ENCODE measurements at places on chromosomes 11 and 22.

- DNase-seq = no peak
Measured at GRCh38 chr22:49514641-49515040, 313.0 kb downstream of the BRD1 start.

GRCh38 chr11:125892071-125892470, 4.6 kb downstream of the HYLS1 start:
- no peak for DNase-seq

- no peak for DNase-seq
Measured at GRCh38 chr11:70580036-70580805, 181.9 kb downstream of the CTTN start.

GRCh38 chr22:44676441-44677352, 25.3 kb upstream of the PRR5 start:
- no peak for DNase-seq

DNA sequence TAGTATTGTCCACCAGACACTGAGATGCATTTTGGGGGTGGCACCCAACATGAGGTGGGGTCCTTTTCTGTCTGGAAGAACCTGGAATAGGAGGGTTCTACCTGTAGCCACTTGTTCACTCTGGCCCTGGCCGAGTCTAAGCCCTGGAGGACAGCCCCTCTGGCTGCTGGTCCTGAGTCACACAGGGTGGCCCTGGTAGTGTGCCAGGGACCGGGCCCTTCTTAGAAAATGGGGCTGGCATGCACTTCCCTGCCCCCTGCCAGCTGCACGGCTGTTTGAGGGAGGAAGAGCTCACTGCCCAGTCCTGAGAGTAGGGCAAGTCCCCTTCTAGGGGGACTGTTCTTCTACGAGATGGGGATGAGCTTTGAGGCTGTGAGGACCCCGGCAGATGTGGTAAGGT, 2.2 kb downstream of the PLCB3 start:
- no peak for DNase-seq

- DNase-seq = no peak
Measured at GRCh38 chr11:66039765-66040164, 9.2 kb downstream of the GAL3ST3 start.

DNA sequence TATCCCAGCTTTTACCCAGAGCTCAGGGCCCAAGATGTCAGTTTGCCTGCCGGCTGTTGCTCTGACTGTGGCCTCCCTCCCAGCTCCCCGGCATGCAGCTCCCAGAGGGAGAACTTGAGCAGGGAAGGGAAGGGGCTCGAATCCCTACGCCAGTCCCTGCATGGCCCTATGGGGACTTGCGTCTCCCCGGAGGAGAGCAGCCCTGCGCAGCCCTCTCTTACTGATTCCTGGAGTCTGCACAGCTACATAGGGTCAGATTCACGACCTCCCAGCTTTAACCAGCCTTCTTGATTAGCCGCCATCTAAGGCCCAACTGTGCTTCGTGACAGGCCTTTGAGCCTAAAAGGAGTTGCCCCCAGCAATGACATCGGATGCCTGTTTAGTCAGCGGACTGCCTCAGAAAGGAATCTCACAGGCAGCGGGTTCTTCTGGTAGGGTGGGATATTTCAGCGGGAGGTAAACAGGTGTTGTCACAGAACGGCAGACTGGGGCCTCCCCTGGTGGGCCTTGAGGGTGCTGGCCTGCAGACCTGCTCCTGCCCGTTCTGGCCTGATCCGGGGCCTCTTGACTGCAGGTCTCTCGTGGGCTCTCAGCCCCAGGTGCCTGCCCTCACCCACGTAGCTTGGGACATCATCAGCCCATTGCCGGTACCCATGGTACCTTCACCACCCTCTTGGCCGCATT, 43.8 kb upstream of the KCNQ1OT1 start:
- no peak for DNase-seq

- no peak for DNase-seq
Measured at GRCh38 chr11:101907815-101908214, 7.0 kb upstream of the CEP126 start.

DNA sequence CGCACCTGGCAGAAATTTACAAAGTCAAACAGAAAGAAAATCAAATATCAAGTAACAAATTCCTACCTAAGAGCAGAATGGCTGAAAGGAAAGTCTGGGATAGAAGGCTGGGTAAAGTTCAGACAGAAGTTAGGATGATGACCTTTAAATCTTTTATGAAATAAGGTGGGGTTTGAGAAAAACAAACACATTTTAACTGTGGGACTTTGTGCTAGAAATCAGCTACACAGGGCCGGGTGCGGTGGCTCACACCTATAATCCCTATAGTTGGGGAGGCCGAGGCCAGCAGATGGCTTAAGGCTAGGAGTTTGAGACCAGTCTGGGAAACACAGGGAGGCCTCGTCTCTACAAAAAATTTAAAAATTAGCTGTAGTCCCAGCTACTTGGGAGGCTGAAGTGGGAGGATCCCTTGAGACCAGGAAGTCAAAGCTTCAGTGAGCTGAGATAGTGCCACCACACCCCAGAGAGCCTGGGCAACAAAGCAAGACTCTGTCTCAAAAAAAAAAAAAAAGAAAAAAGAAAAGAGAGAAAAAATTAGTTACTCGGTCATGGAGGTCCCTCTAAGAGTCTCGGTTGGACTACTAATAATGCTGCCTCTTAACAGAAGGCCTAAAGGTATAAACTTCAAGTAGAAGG, 119.7 kb upstream of the BID start:
- DNase-seq = no peak

GRCh38 chr11:69099180-69099579, 50.4 kb downstream of the TPCN2 start:
- DNase-seq = no peak

GRCh38 chr11:64580412-64580811, 10.6 kb upstream of the SLC22A12 start:
- DNase-seq = no peak

- no peak for DNase-seq
Measured at GRCh38 chr11:123063826-123064657, 2.1 kb upstream of the HSPA8 start.

GRCh38 chr11:8092587-8093424, 11.8 kb downstream of the TUB start:
- no peak for DNase-seq

DNA sequence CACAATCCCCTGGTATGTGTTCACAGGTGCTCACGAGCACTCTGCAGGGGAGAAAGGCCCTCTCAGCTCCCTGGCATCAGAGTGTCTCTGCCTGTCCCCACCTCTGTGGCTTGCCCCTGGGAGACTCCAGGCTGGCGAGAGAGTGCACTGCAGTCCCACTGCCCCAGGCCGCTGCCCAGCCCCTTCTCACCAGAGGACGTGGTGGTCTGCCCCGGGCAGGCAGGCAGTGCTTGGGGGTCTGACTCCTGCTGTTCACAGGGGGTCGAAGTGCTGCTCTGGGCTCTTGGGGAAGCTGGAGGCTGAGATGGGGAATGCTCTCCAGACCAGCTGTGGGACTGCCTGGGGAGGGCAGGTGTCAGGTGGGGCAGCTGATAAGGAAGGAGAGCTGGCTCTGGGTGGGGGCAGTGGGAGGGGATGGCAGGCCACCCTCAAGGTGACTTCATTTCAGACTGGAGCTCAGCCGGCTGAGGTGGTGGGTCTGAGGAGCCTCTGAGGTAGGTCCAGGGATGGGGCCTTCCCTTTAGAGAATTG, 151.0 kb upstream of the B3GAT1 start:
- DNase-seq = peak; percentile 2

- DNase-seq = no peak
Measured at GRCh38 chr11:19253153-19253745, 12.5 kb upstream of the E2F8 start.

GRCh38 chr11:14617241-14618027, 26.2 kb upstream of the PDE3B start:
- DNase-seq = no peak

DNA sequence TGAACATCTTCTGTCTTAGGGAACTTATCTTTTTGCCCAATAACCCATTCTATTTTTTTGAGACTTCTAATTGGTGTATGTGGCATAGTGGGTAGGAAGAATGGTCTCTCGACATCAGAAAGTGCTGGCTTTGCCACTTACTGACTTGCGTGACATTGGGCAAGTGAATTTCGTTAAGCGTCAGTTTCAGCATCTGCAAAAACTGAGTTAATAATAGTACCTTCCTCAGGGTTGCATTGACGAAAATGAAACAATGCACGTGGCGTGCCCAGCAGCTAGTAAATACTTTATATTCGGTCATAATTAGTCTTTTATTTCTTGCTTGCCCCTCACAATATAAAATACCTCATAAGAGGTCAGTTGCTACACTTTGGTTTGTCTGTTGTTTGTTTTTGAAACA, 12.5 kb upstream of the GRIK4 start:
- DNase-seq = no peak

Data from memory B cell (primary cell).